ENCODE measurements at places on chromosomes 7 and 10.

DNA sequence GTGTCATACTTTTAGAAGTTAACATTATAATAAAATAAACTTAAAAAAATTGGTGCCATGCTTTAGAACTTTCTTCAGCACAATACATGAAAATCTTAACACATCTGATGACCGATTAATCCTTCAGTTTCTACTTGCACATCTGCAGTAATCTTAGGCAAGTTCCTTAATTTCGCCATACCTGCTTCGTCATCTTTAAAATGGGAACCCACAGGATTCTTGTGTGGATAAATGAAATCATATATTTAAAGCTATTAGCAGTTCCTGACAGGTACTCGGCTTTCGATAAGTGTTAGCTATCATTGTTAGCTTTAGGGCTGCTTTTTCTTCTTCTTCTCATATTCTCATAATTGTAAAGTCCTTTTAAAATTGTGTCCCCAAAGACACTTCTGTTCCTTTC lies 907 bp upstream of the VPS50 start:
- DNase-seq = no peak

GRCh38 chr7:127644484-127644883 lies 7.5 kb upstream of the SND1 start:
- no peak for DNase-seq

DNA sequence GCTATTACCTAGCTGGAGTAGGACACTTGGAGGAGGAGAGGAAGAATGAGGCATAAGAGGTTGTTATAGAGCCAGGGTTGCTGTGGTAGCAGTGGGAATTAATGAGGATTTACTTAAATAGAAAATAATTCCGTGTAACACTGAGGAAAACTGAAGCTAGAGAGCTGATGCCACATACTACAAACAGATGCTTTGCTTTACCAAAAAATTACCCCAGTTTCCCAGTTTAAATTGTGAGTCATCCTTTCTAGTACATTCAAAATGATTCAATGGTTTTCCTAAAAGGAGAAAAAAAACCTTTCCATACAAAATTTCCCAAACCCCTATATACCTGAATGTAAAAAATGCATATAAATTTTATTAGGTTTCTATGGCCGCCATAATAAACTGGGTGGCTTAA lies 58.3 kb downstream of the ZNF518A start:
- DNase-seq = no peak

GRCh38 chr10:110723224-110723891 lies 79.2 kb downstream of the RBM20 start:
- no peak for DNase-seq

GRCh38 chr10:48899781-48900180 lies 39.9 kb downstream of the LRRC18 start:
- DNase-seq = no peak

DNA sequence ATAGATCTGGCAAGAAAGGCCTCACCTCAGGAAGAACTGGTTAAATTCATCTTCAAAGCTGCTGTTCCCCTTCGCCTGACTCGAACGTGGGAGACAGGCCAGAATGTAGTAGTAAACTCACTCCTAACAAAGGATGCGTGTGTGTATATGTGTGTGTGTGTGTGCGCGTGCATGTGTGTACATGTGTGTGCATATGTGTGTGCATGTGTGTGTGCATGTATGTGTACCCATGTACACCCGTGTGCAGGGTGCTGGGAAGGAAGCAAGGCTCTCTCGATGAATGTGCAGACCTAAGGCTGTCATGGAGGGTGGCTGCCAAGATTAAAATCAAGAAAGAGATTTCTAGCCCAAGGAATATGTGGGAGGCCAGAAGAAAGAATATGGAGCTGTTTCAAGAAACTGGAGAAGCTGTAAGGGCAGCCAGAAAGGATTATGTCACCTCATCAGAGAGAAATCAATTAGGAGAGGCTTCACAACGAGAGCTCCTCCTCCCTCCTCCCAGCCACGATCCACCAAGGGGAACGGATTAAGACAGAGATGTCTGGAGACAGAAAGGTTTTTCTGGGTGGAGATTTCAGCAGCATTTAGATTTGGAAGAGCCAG lies 34.0 kb upstream of the LBX1 start:
- no peak for DNase-seq

GRCh38 chr10:49649294-49649693 lies 30.2 kb upstream of the C10orf53 start:
- no peak for DNase-seq

DNA sequence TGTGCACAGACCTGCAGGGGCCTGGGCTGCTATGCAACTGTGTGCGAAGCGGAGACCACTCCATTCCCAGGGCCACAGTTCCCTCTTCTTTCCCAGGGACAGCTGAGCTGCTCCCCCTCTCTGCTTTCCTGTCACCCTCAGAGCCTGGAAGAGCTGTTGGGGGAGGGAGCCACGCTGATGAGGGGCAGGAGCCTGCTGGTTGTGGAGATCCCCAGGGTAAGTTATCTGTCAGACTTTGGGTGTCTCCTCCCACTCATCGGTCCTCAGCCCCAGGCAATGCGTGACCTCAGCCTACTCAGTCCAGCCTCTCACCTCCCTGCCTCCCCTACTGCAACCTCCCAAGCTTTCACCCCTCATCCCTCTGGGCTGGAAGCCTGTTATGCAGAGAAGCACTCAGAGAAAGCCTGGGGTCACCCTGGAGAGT lies 53.5 kb downstream of the ZNF467 start:
- no peak for DNase-seq

DNA sequence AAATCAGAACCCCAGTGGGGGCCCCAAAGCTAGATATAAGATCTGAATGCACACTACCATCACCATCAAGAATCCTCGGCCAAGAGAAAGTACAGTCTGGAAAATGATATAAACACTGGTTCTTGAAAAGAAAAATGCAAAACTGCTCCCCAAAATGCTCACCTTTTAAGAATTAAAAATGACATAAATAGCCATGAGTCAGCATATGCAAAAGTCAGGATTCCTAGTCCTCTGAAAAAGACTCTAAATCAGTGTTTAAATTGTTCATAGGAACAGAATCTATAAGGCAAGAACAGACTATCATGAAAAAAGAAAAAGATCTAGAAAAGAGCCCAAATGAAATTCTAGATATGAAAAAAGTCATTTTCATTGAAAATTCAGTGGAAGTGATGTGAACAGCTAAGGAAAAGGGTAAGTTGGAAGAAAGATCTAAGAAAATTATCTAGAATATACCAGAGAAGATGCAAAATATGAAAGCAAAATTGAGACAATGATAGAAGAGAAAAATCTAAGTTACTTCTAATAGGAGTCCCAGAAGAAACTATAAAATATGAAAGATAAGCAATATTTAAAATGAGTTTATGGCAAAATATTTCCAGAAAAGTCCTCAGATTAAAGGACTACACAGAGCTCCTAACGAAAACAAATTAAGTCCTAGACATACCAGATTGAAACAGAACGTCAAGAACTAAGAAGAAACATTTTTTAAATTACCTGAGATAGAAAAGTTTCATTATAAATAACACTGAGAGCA lies 18.9 kb downstream of the HNRNPA2B1 start:
- DNase-seq = no peak

DNA sequence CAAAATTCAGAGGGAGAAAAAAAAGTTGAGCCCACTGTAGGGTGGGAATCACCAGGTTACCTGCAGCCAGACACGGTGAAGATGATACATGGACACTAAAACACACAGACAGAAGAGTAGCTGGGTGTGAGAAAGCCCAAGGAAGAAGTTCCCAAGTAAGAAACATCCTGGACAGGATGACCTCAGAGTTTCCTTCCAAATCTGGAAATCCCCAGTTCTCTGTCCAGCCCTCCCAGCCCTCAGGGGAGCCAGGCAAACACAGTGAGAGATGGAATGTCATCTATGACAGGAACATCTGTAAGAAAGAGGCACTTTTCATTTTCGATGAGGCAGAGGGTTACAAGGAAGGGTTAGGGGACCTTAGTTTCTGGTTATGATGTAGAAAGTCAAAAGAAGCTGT lies 125.1 kb upstream of the LYZL1 start:
- DNase-seq = no peak

GRCh38 chr7:80830584-80831285 lies 88.1 kb downstream of the SEMA3C start:
- DNase-seq = no peak

GRCh38 chr10:124570646-124571045 lies 109.0 kb downstream of the LHPP start:
- no peak for DNase-seq

DNA sequence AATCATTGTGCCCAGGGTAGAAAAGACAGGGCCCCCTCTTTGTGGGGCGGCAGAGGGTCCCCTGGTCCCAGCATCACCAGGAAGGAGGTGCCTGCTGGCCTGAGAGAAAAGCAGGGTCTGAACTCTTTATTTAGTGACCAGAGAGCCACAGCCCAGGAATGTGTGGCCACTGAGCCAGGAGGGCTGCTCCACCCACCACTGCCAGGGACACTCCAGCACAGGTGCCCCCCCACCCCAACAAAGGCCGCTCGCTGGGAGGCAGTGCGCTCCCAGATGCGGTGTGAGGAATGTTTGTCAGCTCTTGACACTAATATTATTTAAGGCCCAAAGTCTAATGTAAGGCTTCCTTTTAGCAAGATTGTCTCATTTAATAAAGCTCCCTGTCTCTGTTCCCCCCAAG lies 59.6 kb upstream of the ZMIZ1 start:
- DNase-seq = no peak

GRCh38 chr7:143316492-143316891 lies 581 bp downstream of the CLCN1 start:
- DNase-seq = no peak

GRCh38 chr10:75395066-75395931 lies 6.3 kb downstream of the ZNF503 start:
- no peak for DNase-seq

DNA sequence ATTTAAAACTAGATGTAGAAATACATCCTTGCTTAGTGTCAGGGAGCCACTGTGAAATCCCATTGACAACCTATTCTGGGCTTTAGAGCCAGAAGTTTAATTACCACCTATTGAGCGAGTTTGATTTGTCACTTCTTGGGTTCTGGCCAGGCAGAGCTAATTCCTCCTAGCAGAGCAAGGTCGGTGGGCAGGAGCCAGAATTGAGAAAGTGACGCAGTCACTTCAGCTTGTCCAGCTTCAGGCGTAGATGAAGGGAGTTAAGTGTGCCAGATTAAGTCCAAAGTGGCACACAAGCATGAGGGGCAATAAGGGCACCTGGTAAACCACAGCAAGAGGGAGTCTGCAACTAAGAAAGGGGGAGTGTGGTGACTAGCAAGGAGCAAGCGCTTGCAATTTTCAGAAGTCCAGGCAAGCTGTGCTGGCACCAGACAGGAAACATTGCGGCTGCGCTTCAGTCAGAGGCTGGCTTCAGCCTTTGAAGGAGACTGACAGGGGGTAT lies 119.4 kb downstream of the ST7 start:
- no peak for DNase-seq

DNA sequence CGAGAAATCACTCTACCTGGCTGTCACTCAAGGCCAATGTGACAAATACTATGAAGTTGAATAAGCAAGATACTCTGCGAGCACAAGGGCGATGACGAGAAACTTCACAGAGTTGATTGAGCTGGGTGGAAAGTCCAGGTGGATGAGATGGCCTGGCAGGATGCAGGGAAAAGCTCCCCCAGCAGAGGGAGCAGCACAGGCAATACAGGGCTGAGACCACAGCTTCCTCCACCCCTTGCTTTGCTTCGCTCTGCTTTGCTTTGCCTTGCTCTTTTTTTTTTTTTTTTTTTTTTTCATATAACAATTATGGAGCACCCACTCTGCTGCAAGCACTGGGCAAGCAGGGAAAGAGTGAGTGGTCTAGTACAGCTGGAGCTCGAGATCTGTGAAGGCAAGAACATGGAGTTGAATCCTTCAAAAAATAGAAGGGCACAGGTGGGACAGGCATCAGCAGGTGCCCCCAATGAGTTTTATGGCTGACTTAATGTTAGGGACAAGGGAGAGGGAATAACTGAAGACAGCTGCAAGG lies 88.3 kb downstream of the CABCOCO1 start:
- peak; percentile 71 for DNase-seq

DNA sequence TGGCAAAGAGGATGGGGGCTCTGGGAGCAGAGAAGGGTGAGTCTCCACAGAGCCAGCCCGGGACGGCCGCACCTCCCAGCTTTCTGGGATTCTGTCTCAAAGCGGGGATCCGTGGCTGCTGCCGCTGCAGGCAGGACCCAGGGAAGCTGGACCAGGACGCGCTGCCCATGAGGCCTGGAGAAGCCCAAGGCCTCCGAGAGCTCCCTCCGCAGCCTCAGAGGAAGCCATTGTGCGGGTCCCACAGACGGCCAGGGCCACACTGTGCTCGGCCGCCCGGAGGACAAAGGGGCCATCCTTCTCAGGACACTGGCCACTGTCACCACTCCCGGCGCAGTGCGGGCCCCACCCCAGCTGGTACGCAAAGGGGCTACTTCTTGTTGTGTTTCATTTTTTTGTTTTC lies 79.3 kb upstream of the PDGFA start:
- DNase-seq = no peak

DNA sequence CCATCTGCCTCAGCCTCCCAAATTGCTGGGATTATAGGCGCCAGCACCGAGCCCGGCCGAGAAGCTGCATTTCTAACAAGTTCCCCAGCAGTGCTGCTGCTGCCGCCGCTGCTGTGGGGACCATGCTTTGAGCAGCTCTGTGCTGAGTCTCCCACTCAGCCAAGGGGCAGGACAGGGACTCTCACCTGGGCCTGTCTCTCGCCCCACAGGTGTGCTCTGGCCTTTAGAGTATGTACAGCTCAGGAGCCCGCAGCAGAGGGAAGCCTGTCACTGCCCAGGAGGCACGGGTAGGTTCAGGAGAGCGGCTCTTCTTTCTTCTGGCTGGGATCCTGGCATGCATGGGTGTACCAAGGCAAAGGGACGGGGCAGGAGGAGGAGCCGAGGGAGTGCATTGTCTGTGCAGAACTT lies 130.1 kb downstream of the CAMK1D start:
- no peak for DNase-seq

- no peak for DNase-seq
Observed at GRCh38 chr7:142943706-142944268, 4.5 kb downstream of the LLCFC1 start.

All from activated CD4-positive, alpha-beta T cell treated with anti-CD3 and anti-CD28 coated beads for 4 hours (primary cell).